ENCODE measurements at places on chromosomes 11 and 22.

GRCh38 chr22:39138357-39138997, 14.0 kb downstream of the CBX7 start:
- DNase-seq, result no peak

GRCh38 chr11:118229274-118229847, 4.5 kb upstream of the JAML start:
- no peak for DNase-seq

DNA sequence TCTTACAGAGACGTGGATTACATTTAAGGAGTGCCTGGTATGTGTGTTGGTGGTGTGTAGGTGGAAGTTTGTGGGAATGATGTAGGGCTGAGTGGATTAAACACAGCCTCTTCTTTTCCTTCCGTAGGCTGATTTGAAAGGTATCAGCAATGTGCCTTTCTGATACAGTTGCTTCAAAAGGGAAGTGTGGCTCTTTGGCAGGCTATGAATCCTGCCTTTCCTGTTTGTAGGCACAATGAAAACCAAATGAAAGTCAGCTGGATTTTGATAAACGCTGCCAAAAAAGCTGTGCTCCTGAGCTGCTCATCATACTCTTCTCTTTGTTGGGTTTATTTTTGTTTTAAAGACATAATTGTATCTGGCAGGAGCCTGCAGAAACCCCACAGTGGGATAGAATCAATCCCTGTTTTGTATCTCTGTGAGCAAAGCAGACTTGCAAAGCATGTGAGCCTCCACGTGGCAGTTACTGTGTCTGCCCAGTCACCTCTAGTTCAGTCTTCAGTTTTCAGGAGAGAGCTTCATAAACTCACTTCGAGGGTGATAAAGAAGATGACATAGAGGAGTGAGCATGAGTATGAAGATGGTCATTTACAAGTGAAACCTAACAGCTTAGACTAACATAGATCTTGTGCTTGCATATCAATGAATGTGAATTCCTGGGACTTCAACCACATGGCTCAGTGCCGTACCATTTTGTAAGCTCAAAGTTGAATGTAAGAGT, 655.7 kb upstream of the KIRREL3 start:
- DNase-seq, result no peak

GRCh38 chr11:43489869-43490465, 131.2 kb downstream of the TTC17 start:
- no peak for DNase-seq

- DNase-seq, result no peak
Observed at GRCh38 chr22:48822278-48823233, 1005.1 kb downstream of the BRD1 start.
